ENCODE measurements at places on chromosomes 16 and 17.

DNA sequence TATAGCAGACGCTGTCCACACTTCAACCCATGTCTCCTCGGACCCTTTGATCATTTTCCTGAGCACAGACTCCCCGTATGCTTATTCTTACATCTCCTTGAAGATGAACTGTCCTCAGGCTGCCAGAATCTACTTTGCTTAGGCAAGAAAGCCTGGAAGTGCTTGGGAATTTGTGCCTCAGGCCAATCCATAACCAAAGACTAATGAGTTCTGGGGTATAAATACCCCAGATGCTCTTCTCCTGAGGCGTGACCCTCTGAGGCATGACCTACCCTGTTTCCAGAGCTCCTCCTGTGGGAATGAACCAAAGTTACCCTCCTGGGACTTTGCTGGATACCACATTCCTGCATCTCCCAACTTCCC lies 10.1 kb upstream of the TEKT3 start:
- no peak for DNase-seq

- peak; percentile 23 for DNase-seq
Measured at GRCh38 chr16:53991754-53992378, 287.9 kb downstream of the FTO start.

DNA sequence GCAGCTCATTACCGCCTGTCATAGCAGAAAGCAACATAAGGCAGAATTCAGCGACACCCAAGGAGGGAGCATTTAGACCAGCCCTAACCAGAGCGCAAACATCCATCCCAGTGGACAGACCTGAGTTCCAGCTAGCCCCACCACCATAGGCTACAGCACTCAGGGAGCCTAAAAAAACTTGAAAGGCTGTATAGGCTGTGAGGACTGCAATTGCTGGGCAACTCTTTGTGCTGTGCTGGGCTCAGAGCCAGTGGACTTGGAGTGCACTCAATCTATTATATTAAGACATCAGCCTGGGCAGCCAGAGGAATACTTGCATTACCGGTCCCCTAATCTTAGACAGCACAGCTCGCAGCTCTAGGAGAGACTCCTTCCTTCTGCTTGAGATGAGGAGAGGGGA lies 207.3 kb downstream of the KIF2B start:
- no peak for DNase-seq

GRCh38 chr17:2571523-2572303 lies 21.7 kb upstream of the PAFAH1B1 start:
- no peak for DNase-seq

DNA sequence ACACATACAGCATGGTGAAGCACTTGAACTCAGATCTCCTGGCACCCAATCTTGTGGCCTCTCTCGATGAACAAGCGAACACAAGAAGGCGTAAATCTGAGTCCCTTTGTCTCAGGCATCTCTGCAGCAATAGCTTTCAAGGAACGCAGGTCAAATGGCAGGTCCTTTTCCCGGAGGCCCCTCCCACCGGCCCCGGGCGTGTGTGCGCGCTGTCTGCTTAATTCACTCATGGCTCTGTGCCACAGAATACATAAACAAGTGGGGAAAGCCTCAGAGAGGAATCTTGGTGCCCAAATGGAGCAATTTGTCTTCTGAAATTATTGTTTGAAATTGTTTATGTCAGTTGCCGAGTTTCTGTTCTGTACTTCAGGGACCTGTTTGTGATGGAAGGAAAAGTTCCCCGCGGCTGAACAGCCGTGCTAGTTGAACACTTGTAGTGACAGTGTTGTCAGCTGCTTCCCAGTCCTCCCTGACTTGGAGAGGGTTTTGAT lies 14.8 kb downstream of the MYOCD start:
- no peak for DNase-seq

DNA sequence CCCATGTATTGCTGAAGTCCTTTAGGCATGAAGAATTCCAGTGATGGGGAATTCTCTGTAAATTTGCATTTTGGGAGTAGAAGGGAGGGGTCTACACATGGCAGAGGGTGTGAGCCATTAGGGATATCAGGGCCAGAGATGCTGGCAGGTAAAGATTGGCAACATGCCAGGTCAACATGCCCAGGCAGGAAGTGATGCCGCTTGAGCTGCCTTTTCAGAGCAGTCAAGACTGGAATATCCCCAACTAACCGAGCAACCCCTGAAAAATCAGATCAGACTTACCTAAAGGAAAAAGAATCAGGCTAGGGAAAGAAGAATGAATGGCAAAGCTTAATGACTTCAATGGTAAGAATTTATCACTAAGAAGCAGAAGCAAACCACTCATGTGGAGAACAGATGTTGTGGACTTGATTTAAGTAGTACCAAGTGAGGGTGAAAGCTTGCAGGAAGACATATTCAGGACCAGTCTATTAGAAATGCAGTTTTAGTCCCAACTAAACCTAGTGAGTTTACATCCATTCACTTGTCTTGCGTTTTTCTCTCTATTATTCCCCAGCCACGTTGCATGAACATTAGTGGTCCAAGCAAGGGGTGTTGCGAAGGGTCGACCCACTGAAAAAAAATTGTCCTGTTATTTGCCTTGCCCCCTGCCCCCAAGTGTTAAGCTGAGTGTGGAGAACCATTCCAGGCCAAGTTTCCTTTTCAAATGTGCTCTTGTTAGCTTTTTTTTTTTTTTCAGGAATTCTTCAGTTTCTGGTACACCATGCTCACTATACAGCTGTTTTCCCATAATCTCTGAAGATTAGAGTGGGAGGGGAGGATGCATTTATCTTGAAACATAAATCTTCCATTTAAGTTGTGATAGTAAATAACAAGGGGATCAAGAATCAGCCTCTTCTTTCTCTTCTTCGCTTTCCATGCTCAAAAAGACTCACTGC lies 105.2 kb downstream of the ABCA8 start:
- peak; percentile 71 for DNase-seq

DNA sequence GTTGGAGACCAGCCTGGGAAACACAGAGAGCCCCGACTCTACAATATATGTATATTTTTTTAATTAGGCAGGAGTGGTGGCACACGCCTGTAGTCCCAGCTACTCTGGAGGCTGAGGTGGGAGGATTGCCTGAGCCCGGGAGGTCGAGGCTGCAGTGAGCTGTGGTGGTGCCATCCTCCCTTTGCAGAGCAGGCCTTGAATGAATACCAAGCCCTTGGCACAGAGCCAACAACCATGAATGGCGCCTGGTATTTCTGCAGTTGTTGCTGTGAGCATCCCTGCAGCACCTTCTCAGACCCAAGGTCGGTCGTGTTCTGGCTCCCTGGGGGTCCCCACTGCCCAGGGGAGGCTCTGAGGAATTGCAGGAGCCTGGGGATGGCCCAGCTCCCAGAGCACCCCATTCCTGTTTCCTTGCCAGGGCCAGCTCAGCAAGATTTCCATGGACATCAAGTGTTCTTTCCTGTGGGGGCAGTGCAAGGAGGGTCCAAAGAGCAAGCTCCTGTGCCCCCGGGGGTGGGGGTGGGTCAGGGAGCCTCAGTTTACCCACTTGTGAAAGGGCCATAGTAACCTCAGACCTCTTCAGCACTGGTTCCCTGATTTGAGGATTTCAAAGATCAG lies 25.6 kb upstream of the RMI2 start:
- peak; percentile 28 for DNase-seq

- no peak for DNase-seq
Measured at GRCh38 chr17:79671085-79671694, 59.6 kb upstream of the ENPP7 start.

DNA sequence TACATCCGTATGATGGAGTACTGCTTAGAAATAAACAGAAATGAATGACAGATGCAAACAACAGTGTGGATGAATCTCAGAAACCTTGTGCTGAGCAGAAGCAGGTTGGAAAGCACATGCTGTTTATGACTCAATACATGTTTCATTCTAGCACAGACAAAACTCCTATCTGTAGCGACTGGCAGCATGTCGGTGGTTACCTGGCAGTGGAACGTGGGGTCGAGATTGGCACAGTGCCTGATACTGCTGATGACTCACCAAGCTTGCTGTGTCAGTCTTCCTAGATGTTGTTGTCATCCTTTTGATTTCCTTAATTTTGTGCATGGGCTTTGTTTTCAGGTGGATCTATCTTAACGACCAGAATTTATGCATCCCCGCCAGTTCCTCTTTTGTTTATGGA lies 62.1 kb downstream of the GAN start:
- no peak for DNase-seq

GRCh38 chr17:57120814-57121213 lies 35.8 kb downstream of the AKAP1 start:
- DNase-seq: no peak

DNA sequence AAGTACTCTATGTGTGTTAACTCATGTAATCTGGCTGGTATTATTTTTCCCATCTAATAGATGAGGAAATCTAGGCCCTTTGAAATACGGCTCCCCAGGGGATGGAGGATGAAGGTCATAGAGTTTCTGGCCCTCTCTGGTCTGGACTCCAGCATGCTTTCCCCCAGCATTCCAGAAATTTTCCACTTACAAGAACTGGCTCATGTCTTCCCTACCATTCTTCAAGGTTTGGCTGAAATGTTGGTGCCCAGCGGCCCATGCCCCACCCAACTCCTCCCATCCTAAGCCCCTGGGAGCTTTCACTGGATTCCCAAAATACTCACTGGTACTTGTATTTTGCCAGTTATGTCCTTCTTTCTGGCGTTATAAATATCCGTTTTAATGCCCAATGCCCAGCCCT lies 237.5 kb upstream of the NLRP1 start:
- peak; percentile 20 for DNase-seq

DNA sequence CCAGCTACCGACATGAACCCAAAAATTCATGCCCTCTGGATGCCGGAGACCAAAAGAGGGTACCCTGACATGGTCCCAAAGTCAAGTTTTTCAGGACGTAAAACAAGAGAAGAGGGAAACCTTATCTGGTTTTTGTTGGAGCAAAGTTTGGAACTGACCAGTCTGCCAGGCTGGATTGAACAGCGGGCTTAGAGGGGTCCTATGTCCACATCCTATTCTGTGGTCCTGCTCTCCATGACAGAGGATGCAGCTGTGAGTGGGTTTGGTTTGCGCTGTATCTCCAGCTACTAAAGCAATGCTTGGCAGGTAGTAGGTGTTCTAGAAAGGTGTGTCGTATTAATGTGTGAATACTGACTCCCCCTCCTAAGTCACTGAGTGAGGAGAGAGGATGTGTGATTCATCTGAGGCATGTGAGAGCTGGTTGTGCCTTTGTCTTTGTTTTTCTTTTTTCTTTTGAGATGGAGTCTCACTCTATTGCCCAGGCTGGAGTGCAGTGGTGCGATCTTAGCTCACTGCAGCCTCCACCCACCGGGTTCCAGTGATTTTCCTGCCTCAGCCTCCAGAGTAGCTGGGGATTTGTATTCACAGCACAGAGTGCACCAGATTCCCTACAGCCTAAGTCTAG lies 31.0 kb downstream of the PMM2 start:
- DNase-seq: no peak

GRCh38 chr16:17069681-17070080 lies 401.1 kb downstream of the XYLT1 start:
- DNase-seq: no peak

GRCh38 chr17:63699638-63700527 lies at the start of gene LIMD2:
Gene LIMD2 (minus strand): TSS chr17:63700125. CDS start chr17:63699298, 827 bp downstream.
- DNase-seq: no peak

- no peak for DNase-seq
Measured at GRCh38 chr16:67544329-67544841, 15.8 kb downstream of the RIPOR1 start.

Data from foreskin fibroblast (primary cell).